ENCODE measurements at places on chromosomes 12 and 14.

DNA sequence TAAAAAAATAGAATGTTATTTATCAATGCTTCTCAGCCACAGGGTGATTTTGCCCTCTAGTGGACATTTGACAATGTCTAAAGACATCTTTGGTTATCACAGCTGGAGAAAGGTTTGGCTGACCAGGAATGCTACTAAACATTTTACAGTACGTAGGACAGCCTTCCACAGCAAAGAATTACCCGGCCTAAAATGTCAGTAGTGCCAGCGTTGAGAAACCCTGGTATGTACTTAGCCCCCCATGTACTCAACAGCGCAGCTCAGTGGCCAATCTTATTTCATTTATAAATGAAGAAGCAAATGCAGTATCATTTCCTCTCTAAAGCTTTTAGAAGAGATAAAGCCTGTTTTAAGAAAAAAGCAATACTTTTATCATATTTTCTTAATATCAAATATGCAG lies 5.8 kb downstream of the MARK3 start:
- peak; percentile 72 for DNase-seq

DNA sequence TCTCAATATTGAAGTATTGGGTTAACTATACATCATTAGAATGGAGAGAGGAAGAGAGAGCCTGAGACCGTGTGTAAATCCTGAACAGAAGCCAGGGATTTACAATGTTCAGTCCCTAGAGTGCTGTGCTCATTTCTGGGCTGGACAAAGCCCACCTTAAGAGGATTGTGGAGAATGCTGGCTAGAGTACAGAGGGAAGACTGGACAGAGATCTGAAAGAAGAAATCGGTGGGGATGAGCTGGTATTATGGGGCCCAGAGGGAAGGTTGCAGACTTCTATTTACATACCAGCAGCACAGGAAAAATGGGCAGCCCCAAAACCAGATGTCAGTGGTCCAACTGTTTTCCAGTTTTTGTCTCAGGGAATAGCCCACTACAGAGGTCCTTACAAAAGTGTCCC lies 42.3 kb downstream of the RTN1 start:
- no peak for DNase-seq

- peak; percentile 34 for DNase-seq
These were observed 71.3 kb downstream of the SUSD6 start for GRCh38 chr14:69682621-69683263.

- peak; percentile 1 for DNase-seq
These were observed 710.2 kb downstream of the TRHDE start for GRCh38 chr12:72982356-72982755.

DNA sequence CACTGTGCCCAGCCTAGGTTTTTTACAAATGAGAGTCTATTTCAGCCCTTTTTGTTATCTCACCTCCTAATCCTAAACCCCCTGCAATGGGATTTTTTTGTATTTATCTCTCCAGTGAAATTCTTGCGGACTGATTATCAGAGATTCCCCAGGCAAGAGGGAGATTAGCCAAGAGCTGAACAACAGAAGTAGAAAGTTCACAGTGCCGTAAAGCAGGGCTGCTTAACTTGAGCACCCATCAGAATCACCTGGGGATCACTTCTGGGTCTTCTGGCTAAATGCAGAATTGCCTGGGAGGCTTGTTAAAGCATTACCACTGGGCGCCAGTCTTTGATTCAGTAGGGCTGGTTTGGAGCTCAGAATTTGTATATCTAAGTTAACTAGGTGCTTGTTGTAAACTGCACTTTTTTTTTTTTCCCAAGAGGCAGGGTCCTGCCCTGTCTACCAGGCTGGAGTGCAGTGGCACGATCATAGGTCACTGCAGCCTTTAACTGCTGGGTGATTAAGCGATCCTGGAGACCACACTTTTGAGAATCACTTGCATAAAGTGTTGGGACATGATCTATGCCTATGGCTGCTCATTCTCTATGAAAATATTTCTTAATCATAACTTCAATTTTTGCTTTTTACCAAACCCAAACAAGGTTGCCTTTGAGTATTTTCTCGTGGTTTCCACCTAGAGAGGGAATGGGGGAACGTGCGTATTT lies 1.1 kb upstream of the DPPA3 start:
- DNase-seq = no peak

GRCh38 chr12:3002646-3003045 lies 43.4 kb downstream of the TEAD4 start:
- no peak for DNase-seq

DNA sequence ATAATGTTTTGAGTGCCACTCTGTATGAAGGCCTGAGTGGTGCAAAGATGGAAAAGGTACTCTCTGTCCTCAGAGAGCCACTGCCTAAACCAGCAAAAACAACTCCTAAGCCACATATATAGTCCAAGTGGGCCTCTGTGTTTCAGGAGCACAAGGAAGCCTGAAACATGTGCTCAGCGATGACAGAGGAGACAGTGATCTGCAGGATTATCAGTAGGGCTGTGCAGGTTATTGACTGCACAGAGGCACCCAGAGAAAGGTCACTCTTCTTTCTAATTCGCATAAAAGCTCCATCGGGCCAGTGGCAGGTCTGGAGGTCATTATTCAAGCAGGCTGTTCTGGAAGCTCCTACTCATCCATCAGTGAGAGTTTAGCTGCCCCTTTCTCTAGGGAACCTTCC lies 361.9 kb downstream of the BCL11B start:
- DNase-seq = no peak

DNA sequence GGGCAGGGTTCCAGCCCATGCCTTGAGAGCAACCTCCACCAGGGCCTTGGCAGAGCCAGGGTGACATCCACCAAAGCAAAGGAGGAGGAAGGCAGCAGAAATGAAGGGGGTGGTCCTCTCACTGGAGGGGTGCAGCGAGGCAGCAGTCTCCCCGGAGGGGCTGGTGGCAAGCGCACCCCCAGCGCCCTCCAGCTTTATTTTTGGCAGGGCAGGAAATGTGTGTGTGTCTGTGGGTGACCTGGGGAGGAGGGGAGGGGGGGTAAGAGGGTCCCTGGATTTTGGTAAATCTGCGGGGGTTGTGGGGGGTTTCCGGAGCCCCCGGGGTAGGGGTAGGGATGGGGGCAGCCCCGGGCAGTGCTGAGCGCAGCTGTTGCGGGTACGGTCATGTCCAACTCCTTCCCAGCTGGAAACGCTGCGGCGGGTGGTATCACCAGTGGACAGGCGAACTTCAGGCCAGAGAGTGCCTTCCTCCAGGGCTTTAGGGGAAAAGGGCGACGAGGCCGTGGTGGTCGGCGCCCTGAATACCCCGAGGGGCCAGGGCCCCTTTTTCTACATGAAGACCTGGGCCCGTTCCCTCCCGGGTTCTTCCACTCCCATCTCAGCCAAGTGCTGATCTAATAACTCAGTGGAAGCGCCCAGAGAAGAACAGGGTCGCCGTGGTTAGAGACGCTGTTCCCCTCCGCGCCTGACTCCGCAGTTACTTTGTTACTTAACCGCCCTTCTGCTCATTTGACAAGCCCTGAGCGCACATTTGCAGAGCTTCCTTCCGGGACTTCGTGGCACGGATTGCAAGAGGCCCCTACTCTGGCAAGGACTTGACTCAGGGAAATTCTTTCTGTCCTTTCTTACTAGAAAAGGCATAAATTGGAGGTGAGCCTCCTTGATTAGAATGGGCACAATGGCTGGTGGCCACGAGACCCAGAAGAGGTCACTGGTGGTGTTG lies 55.2 kb downstream of the FOS start:
- no peak for DNase-seq

DNA sequence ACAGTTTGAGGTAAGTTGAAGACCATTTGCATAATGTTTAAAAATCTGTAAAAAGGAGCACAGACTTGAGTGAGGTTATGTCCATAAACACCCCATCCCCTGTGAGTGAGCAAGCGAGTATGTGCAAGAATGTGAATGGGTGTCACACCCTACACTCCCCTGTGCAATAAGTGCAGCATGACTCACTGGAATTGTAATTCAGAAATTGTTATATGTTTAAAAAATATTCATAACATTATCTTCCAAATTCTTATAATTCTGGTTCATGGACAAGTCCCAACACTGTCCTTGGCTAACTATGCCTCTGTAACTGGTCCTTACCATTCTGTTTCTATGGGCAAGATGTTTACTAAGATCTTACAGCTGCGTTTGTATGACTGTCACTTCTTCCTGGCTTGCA lies 207.8 kb upstream of the FAR2 start:
- DNase-seq = no peak

- peak; percentile 74 for DNase-seq
These were observed 13.6 kb upstream of the FOXN3 start for GRCh38 chr14:89430391-89431236.

- DNase-seq = peak; percentile 78
These were observed 422.1 kb upstream of the SYT1 start for GRCh38 chr12:78442454-78442801.

DNA sequence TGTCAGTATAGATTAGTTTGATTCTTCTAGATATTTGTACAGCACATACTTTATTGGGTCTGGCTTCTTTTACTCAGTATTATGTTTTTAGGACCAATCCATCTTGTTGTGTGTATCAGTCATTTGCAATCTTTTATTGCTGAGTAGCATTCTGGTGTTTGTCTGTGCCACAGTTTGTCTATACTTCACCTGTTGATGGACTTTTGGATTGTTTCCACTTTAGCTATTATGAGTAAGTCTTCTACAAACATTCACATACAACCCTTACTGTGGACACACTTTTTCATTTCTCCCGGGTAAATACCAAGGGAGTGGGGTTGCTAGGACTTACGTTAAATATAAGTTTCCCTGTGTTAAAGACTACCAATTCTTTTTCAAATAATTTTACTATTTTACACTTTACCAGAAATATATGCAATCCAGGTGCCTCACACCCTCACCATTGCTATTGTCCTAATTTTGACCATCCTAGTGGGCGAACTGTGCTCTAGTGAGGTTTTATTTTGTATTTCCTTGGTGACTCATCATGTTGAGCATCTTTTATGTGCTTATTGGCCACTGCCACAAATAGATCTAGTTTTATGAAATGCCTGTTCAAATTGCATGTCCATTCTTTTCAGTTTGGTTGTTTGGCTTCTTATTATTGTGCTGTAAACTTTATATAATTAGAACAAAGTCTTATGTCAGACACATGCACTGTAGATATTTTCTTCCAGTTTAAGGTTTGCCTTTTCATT lies 304.7 kb upstream of the TMTC1 start:
- no peak for DNase-seq

GRCh38 chr14:64444984-64445845 lies 20.1 kb upstream of the AKAP5 start:
- DNase-seq = peak; percentile 90

GRCh38 chr12:45270951-45271350 lies 55.1 kb downstream of the ANO6 start:
- DNase-seq = no peak
